Ureter (tissue), 1 donor: ENCODE measurements at places on chromosomes 13 and 19. TPM values are rescaled to one million over a fixed set of nuclear protein-coding genes. Genes with fewer than 3 reads are reported as not detected.

GRCh38 chr19:56839652-56840450, 675 bp downstream of the PEG3 start:
- DNase-seq = peak; percentile 94

GRCh38 chr19:16714702-16715287, 4.9 kb upstream of the NWD1 start:
- DNase-seq = peak; percentile 55

GRCh38 chr13:37539170-37539569, 59.4 kb downstream of the POSTN start:
- no peak for DNase-seq

GRCh38 chr13:100529666-100530377, 58.8 kb downstream of the GGACT start:
- no peak for DNase-seq

DNA sequence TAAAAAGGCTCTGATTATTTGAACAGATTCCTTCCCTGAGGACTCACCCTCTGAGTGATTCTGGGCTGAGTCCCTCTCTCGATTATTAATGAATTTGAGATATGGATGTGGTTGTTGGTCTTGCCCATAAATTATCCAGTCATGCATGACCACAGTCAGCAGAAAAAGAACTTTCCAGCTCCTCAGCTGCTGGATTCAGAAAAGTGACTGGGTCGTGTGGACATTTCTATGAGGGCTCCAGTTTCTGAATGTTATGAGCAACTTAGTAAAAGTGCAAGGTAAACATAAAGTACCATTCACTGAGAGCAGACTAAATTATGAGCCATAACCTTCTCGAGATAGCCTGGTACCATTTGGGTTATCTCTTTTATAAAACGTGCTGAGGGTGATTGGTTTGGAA, 100.1 kb upstream of the CLDN10 start:
- no peak for DNase-seq

Gene RFX2
- total RNA-seq = 30.3 TPM

Gene KLK12
- total RNA-seq = not detected

Gene N4BP2L1
- 15.0 TPM for total RNA-seq
